Right kidney (tissue), 9 donors: ENCODE measurements at places on chromosomes 1 and 21.

GRCh38 chr1:228314658-228315483, 91.8 kb downstream of the TRIM11 start:
- DNase-seq: peak; percentile 15

- DNase-seq: no peak
Observed at GRCh38 chr21:14773777-14774345, 227.7 kb upstream of the SAMSN1 start.

- DNase-seq: peak; percentile 53
Observed at GRCh38 chr1:204077979-204078696, 5.2 kb downstream of the SOX13 start.

GRCh38 chr1:56382929-56383328, 196.4 kb downstream of the PLPP3 start:
- DNase-seq: no peak

DNA sequence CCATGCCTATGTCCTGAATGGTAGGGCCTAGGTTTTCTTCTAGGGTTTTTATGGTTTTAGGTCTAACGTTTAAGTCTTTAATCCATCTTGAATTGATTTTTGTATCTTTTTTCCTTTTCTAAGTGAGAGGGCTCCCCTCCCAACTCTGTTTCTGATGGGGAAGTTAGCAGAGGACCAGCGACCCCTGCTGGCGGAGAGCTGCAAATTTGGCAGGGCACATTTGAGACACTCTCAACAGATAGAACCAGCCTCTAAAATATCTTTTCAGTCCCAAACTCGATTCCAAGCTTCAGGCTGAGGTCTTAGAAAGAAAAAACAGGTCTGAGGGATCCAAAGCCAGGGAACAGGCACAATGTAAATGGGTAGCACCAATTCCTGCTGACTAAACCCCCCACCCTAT, 32.5 kb downstream of the LRRC3 start:
- no peak for DNase-seq

DNA sequence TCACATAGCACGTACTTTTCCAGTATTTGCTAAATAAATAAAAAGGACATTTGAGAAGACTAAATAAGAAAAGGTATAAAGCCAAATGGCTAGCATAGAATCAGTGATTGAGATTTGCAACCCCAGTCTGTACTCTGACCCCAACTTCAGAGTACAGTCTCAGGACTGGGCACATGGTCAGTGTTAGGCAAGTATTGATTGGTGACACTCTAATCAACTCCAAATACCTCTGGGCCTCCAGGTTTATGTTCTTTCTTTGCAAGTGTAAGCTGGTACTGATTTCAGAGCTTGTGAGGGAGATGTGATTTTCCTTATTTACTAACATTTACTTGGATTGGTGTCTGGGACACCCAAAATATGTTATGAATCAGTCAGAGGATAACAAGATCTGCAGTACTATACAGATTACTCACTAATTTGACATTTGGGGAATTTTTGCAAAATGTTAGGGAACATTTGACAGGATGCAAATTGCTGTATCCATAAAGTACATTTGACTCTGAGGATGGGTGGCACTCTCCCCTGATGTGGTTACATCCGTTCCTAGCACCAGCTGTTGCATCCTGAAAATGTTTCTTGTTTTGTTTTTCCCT, 34.2 kb downstream of the LMO4 start:
- no peak for DNase-seq

DNA sequence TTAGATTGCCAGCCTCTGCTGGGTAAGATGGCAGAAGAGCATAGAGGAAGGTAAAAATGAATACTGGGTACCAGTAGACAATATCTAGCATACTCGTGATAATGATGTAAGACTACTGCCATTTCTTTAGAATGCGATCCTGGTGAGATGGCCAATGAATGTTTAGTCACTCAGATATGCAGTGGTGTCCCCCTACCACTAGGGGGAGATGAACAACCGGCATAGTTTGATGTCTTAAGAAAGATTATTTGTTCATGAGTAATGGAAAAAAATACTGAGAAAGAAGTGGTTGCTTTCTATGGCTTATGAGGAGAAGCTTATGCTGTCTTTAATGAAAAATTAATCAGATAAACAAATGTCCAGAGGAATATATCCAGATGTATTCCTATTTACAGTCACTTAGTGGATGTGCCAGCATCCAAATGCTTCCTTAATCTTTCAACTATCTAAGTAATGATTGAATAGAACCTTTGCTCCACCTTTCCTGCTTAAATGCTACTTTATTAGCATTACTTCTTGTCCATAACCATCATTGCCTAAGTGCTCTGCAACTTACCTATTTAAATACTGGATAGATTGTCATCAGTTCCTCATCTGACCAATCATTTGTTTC, 256.6 kb downstream of the ST6GALNAC3 start:
- DNase-seq: peak; percentile 15

DNA sequence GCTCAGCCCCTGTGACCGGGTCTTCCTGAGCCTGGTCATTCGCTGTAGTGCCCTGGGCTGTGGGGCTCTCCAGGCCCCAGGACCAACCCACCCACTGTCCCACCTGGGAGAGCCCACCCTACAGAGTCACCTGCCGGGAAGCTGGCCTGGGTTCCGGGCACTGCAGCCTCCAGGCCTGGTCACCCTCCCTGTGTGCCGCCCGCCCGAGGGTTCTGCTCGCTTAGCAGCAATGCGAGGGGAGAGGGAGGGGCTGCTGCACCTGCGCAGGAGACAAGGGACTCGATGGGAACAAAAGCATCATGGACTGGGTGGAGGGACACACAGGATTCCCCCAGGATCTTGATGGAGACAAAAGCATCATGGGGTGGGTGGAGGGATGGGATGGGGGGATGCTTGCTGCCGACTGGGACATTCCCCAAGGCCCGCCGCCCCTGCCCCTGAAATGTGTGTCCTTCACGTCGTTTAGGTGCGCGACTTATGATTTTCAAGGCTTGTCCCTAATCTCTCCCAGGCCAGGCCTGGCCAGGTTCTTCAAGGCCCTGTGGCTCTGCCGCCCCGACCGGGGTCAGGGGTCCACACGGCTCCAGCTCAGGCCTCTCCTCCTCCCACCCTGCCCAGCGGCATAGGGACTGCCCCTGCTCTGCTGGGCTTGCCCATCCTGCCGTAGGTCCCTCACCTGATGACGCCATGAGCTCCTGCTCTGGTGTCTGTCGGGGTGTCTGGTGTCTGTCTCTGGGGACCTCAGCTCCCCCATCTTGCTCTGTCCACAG, 1.7 kb downstream of the KRTAP10-8 start:
- no peak for DNase-seq

DNA sequence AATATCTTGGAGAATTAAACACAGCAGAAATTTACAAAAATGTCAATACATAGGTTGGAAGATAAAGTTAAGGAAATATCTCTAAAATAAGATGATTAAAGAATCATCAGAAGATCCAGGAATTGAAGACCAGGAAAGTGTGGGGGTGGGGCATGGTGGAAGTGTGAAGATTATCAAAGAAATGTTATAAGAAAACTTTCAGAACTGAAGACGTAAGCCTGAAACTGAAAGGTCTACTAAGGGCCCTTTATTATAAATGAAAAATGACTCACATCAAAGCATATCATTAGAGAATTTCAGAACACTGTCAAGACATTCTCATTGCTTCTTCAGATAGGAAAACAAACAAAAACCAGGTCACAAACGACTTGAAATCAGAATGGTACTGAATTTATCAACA, 92.4 kb upstream of the DPT start:
- no peak for DNase-seq

DNA sequence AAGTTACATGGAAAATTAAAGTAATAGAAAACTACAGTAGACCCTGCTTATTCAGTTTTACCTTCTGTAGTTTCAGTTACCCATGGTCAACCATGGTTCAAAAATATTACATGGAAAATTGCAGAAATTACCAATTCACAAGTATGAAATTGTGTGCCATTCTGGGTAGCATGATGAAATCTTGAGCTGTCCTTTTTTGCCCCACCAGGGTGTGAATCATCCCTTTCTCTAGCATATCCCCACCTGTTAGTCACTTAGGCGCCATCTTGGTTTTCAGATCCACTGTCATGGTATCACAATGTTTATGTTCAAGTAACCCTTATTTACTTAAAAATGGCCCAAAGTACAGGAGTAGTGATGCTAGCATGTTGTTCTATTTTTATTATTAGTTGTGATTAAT, 3.5 kb upstream of the LRIF1 start:
- no peak for DNase-seq

DNA sequence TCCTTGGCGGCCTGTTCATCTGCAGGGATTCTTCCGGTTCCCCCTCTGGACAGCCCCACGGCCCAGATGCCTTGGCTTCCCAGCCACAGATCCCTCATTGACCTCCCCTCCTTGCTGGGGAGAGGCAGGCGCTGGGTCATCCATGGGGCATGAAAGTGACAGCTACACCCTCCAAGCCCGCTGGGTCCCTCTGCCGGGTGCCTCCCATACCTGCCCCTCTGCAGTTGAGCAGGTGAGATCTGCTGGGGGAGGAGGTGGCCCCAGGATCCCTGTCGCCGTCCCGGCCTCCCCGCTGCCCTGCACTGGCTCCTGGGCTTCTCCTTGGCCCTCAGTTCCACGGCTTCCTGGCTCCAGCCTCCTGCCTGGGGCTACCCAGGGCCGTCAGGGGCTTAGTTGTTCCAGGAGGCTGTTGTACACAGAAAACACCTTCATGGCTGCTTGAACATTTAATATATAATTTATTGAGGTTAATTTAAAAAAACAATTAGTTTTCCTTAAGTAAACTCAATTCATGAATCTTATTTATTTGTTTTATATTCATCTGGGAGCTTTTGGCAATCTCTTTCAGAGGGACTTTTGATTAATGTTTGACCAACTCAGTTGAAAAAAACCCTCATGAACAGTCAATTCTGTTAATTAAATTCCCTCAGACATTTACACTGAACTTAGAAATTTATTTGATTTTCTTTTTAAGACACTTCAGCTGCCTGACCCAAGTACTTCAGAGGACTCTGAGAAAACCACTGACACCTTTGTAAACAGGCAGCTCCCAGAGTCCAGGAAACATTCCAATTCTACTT, 67.6 kb upstream of the ABCG1 start:
- no peak for DNase-seq

- DNase-seq: no peak
Observed at GRCh38 chr1:208103597-208104513, 140.3 kb downstream of the PLXNA2 start.

GRCh38 chr1:154837672-154838171, 32.4 kb downstream of the KCNN3 start:
- peak; percentile 66 for DNase-seq

DNA sequence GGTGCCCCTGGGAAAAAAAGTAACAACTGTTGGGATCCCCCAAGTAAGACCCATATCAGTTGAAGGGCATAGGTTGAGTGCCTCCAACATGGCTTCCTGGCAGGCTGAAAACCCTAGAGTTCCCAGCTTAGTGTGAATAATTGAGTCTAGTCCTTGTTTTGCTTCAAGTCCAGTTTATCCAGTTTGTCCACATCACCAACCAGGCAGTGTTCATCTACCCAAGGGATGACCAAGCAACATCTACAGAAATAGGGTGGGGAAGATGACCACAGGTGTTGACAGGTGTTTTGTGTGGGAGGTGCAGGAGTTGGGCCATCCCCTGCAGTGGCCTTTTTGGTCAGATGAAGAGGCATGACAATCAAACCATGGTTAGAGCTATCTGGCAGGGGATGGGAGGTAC, 54.3 kb upstream of the ERO1B start:
- DNase-seq: no peak

DNA sequence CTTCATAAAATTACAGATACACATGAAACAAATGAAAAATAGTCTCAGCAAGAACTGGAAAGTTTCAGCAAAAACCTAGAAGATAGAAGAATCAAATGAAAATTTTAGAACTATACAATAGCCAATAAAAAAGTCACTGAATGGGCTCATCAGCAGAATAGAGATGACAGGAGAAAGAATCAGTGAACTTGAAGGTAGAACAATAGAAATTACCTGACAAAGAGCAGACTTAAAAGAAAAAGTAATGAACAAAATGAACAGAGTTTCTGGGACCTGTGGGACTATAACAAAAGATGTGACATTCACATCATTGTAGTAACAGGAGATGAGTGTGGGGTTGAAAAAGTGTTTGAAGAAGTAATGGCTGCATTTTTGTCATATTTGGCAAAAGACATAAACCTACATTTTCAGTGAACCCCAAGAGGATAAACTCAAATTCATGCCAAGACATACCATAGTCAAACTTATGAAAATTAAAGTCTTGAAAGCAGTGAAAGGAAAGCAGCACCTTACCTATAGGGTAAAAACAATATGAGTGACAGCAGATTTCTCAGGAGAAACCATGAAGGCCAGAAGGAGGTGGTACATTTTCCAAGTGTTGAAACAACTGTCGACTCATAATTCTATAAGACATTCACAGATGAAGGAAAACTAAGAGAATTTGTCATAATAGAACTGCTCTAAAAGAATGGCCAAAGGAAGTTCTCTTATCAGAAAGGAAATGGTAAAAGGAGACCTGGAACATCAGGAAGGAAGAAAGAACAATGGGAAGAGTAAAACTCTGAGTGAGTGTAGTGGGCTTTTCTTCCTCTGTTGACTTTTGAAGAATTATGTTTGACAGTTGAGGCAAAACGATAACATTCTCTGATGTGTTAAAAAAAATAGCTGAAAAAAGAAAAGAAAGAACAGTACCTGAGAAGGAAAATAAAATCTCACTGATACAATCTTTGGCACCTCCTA, 23.5 kb downstream of the NTPCR start:
- no peak for DNase-seq

DNA sequence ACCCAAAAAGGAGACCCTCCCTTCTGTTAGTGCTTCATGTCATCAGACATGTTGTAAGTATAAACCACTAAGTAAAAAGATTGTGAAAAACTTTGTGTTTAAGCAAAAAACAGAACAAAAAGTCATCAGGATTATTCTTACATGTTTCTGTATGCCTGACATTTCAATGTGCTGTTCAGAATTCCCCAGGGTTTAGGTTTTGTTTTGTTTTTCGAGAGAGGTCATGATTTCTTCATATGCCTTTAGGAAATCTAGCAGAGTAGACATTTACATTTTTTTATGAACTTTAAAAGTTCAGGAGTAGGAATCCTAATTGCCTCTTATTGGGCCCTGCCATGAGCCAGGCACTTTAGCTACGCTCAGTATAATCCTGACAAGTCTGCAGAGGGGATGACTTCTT, 85.3 kb downstream of the VPS13D start:
- DNase-seq: no peak

DNA sequence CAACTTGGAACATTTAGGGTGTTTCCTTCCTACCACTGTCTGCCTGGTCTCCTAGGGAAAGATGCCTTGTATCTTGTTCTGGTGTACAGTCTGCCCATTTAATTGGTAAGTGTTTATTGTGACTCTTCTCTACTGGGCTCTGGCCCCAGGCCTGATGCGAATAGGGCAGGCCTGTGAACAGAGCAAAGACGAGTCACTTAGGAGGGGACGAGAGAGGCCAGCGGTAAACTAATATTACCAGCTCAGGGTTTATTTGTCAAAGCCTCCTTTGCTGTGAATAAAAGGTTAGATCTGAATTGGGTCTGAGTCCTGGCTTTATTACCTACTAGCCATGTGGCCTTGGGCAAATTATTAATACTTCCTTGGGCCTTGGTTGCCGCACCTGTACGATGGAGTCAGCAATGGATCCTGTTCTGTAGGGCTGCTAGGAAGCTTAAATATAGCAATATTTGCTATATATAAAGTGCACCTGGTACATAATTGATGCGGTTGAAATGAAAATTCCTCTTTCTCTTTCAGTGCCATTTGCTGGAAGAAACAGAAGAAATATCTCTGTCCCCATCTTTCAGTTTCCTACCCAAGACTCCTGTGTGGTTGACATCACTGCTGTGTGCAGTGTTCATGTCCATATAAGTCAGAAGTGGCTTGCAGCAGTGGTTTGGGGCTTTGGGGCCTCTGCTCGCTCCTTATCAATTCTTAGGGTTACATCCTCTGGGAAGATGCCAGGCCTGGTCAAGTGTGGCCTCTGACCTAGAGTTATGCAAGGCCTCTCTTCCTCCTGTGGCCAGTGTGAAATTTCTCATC, 32.4 kb downstream of the MAPKAPK2 start:
- DNase-seq: no peak
